ENCODE measurements at places on chromosomes 3 and 15. TPM values are rescaled to one million over a fixed set of nuclear protein-coding genes. Genes with fewer than 3 reads are reported as not detected.

The UROC1 gene
- total RNA-seq: not detected

The THSD4 gene
- total RNA-seq: 20.7 TPM

The TNIK gene
- 14.8 TPM for total RNA-seq

The ARGFX gene
- total RNA-seq: 1.1 TPM

The DBR1 gene
- total RNA-seq: 25.2 TPM

The FETUB gene
- not detected for total RNA-seq

The CCR9 gene
- total RNA-seq: not detected

DNA sequence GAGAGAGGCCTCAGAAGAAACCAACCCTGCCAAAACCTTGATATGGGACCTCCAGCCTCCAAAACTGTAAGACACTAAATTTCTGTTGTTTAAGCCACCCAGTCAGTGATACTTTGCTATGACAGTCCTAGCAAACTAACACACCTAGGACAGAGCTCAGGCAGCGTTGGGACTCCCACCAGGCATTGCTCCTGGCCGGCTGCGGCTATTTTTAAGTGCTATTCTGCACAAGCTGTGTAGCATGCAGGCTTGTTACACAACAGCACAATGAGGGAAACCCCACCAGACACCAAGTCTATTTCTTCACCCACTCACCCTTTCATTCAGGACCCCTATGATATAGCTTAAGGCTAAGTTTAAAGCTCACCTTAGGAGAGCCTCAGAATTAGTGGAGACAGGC lies 47.0 kb upstream of the GNB5 start:
- DNase-seq: no peak

GRCh38 chr15:69513450-69513960 lies 60.9 kb downstream of the RPLP1 start:
- no peak for DNase-seq

- no peak for DNase-seq
Observed at GRCh38 chr15:48899793-48900192, 21.9 kb downstream of the EID1 start.

DNA sequence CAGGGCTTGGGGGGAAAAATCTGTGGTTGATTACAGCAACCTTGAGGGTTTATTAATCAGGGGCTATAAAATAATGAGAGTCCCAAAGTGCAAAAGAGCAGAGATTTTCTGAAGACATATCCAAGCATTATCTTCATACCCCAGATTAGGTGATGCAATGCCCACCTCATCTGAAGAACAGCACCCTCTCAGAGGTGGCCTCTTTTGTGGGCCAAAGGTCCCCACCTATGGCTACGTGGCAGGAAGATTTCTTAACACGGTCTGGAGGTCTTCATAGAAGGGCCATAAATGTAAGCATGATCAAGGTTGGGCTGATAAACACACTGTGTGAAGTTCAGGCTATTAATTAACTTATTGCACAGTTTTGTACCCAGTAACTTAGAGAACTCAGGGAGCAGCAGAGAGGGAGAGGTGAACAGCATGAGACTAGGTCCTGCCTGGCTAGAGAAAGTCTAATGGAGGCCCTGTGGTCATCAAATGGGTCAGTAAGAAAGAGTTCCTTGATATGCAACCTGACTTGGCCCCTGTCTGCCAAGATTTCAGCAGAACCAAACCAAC lies 29.6 kb upstream of the RBP2 start:
- DNase-seq: no peak

DNA sequence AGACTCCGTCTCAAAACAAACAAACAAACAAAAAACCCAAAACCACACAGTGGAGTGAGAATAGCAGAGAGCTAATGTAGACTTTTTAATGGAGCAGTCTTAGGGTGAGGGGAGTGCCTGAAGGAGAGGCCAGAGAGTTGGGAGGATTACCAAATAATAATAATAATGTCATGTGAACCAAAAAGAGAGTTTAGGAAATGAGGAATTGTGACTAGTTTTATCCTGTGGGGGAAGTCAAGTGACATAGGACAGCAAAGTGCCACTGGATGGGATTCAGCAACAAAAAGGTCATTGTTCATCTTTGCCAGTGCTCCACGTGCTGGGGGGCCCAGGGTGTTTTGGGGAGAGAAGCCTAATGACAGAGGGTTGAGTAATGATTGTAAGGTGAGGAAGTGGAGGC lies 12.9 kb downstream of the GPR87 start:
- DNase-seq: no peak

DNA sequence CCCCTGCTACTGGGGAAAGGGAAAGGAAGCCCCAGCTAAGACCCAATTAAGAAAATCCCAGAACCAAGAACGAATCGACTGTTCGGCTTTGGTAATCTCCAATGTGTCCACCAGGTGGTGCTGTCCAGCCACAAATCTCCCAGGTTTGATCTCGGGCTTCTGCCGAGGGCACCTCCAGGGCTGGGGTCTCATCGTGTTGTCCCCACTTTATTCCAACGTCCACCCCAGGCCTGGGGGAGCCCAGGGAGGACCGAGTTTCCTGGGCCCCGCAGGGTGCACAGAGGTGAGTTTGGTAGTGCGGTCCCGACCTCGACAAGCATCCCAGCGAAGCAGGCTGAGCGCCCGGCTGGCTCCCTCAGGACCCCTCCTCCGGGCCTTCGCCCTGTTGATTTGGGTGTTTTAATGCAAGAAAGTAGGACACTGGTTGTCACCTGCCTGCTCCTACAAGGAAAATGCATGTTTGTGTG lies 185.1 kb downstream of the GOLGA6L6 start:
- DNase-seq: peak; percentile 55

- DNase-seq: no peak
Observed at GRCh38 chr3:71121429-71122167, 461.9 kb downstream of the FOXP1 start.

DNA sequence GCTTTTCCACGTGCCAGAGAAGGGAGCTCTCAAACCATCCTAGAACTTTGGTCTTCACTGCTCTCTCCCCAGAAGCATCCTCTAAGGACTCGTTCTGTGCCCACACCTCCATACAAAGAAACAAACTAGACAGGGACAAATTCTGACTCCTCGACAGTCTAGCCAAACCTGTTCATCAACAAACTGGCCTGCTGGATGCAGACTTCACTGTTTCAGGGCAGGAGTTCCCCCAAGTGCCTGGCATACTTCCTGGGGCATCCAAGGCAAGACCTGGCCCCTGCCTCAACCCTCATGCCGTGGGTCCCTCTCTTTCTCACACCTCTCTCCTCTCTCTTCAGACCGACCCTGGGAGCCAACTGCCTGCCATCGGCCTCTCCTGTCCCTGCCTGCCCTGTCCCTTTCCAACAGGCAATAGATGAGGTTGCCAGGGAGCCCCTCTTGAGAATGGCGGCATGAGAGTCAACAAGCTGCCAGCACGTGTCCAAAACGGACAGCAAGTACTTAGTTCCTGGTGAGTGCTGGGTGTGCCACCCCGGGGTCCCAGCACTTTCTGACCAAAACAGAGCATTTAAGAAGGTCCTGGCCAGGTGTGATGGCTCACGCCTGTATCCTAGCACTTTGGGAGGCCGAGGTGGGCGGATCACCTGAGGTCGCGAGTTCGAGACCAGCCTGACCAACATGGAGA lies 79.1 kb upstream of the HES1 start:
- DNase-seq: no peak

DNA sequence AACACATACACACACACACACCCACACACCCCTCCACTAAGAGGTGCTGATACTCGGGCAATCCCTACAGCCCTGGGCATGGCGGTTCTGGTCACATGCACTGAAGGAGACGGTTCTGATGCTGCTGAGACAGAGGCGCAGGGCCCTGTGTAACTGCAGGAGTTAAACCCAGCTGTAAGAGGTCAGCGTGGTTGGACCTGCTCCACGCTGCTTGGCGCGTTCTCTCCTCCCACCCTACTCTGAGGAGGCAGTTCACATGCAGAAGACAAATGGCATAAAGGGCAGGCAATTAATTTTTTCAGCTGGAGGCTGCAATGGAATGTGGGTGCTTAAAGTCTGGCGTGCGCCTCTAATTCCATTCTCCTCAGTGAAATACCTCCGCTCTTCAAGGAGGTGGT lies 35.2 kb downstream of the GRK7 start:
- DNase-seq: peak; percentile 27

GRCh38 chr3:133775835-133776234 lies 29.6 kb downstream of the TF start:
- DNase-seq: no peak

GRCh38 chr15:74240002-74240568 lies 4.0 kb downstream of the CCDC33 start:
- DNase-seq: peak; percentile 97

DNA sequence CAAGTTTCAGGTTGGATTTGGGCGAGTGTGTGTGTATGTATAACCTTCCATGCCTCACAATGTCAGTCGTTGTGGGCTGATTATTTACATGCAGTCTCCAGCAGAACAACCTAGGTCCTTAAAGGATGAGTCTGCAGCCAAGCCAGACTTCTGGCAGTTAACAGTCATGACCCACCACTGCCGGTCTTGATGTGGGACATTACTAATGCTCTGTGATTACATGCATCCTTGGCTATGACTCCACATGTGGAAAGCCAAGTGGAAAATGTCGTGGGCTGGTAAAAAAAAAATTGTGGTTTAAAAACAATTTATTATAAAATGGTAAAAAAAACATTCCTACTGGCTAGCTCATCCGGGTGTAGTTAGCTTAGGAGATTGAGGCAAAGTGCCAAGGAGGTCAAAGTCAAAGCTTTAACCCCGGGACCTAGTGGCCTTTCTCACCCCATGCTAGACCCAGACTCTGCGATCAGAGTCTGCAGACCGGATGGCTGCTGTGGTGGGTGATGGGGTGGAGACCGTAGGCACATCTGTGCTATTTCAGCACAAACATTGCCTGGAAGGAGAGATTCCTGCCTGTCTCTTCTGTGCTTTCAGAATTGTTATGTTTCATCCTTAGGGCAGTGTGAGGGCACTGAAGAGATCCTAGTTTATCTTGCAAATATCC lies 6.8 kb downstream of the RARRES1 start:
- peak; percentile 18 for DNase-seq

DNA sequence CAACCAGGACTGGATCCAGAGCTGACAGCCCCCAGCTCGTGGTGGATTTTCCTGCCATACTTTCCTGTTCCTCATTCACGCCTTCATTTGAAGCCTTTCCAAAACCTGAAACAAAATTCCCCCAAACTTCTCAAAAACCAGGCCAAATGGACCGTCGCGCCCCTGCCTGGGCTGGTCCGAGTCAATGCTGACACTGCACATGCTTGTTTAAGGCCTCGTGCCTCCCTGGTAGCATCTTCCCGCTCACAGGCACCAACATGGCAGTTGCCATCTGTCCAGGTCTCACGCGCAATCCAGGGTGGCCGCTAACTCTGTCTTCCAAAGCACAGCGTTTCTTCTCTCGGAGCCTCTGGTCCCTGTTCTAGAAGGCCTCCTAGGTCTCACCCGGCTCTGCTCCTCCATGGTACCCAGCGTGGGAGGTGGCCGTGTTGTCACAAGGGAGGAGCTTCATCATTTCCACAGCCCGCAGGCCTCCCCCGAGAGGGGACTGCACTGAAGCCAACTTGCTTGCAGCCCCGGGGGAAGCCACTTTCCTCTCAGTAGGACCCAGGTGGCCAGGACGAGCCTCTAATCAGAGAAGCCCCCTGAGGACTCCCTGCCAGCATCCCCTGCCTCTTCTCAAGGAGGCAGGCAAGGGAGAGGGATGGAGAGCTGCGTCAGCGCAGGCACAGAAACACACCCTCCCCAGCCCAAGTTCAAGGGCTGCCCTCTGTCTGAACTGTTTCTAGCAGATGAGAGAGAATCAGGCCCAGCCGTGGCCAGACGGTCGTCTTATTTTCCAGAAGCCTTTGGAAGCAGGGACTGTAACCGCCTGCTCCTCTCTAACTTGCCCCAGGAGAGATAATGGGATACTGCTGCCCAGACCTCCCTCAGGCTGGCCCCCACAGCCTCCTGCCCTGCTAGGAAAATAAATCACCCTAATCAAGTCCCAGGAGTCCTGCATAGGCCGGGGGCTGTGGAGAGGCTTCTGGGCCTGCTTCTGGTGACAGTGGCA lies 152.8 kb upstream of the TLE3 start:
- DNase-seq: no peak

DNA sequence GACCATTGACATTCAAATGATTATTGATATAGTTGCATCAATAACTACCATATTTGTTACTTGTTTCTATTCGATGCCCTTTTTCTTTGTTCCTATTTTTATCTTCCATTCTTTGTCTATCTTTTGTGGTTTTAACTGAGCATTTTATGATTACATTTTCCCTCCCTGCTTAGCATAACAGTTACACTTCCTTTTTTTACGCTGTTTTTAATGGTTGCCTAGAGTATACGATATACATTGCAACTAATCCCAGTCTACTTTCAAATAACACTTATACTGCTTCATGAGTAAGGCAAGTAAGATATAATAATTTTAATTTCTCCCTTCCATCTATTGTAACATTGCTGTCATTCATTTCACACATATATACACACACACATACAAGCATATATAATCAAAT lies 26.3 kb downstream of the COL6A6 start:
- DNase-seq: no peak

DNA sequence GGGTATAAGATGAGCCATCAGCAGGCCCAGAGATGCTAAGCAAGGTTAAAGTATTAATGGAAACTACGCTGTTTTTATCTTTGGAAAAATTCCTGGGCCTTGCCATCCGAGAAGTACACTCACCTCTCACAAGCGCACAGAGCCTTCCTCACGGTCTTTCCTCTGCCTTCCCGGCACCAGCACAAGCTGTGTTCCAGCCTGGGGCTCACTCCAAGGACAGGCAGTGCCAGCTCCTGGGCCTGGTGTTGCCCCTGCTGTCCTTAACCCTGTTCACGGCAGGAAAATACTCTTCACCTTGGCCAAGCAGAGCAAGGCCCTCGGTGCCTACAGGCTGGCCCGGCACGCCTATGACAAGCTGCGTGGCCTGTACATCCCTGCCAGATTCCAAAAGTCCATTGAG lies 14.3 kb upstream of the RHO start:
- no peak for DNase-seq

GRCh38 chr3:165523801-165524200 lies 313.4 kb downstream of the BCHE start:
- DNase-seq: no peak

DNA sequence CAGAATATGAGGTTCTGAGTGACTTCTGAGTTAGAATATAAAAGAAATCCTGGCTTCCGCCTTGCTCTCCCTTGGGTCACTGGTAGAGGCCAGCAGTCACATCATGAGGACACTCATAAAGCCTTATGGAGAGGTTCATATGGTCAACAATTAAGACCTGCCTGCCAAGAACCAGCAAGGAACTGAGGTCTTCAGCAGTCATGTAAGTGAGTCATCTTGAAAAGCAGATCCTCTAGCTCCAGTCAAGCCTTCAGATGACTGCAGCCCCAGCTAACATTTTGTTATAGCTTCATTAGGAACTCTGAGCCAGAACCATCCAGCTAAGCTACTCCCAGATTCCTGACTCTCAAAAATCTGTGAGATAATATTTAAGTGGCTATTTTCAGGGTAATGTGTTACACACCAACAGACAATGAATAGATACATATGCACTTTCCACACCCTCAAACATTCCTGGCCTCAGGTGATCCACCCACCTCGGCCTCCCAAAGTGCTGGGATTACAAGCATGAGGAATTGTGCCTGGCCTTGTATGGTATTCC lies 447.2 kb downstream of the SHQ1 start:
- DNase-seq: no peak

GRCh38 chr15:64634576-64635498 lies 140.6 kb downstream of the RBPMS2 start:
- no peak for DNase-seq
